Myocyte (in vitro differentiated cells): ENCODE measurements at places on chromosomes 4 and X. TPM values are rescaled to one million over a fixed set of nuclear protein-coding genes. Genes with fewer than 3 reads are reported as not detected.

DNA sequence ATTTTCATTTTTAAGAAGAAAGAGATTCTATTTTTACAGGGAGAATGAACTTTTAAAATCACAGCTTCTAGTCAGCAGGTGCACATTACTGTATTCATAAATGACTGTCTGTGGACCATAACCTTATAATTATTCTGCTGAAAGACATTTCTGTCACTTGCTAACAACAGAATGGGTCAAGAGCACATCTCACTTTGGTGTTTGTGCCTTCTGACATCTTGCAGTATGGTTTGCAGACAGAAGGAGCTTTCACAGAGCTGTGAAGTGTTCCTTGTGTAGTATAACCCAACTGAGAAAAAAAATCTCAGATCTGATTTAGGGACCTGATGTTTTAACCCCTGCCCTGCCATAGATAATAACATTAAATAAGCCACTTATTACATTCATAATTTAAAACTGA, 131.4 kb upstream of the CTSO start:
- no peak for DNase-seq

DNA sequence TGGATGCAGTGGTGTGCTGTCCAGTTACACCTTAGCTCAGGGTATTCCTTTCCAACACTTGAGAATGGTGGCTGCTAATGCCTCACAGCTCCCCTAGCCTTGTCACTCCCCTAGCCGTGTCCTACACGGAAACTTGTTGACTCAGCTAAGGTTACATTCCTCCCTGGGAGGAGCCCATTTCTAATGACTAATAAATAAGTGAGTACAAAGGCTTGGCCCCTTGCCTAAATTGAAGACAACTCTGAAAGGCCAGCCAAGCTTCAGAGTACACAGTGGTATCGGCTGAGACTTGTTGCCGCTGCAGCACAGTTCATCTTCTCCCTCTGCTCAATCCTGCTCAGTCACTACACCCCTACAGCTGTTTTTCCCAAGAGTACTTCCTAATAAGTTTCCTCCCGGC, 21.2 kb upstream of the SLC25A31 start:
- peak; percentile 70 for DNase-seq

GRCh38 chrX:24870143-24870542, 145.6 kb downstream of the ARX start:
- peak; percentile 6 for DNase-seq

GRCh38 chrX:136055651-136056221, 70.5 kb downstream of the SLC9A6 start:
- peak; percentile 76 for DNase-seq

GRCh38 chr4:182194091-182194824, 48.9 kb upstream of the TENM3 start:
- no peak for DNase-seq

GRCh38 chrX:39736216-39737211, 361.2 kb downstream of the BCOR start:
- peak; percentile 72 for DNase-seq

GRCh38 chr4:17376205-17376604, 135.7 kb downstream of the QDPR start:
- no peak for DNase-seq

DNA sequence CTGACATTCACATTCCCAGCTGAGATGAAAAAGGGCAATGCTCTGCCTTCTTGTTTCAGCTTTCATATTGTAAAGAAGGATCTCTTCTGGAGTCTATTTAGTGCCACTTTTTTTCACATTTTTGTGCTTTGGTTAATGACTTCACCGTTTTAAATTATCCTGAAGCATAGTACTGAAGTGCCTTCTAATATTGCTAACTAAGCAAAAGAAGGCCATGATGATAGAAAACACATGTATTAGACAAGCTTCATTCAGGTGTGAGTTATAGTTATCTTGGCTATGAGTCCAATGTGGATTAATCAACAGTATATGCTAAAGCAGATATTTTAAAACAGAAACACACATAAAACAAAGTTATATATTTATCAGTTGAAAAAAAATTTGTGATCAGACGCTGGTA, 40.4 kb downstream of the NXT2 start:
- DNase-seq: no peak

The MAGEB2 gene
- total RNA-seq: not detected in 2 replicates

The FAM53A gene
- total RNA-seq: 10.9 and 26.7 TPM in 2 replicates

The KDR gene
- total RNA-seq: 0.36 and 0.51 TPM in 2 replicates
